ENCODE measurements at places on chromosomes 6 and 20. TPM values are rescaled to one million over a fixed set of nuclear protein-coding genes. Genes with fewer than 3 reads are reported as not detected.

VGLL2 gene
- total RNA-seq: not detected

GNAS-AS1 gene
- 1.1 TPM for total RNA-seq

ENPP5 gene
- total RNA-seq: 0.08 TPM

DUSP15 gene
- 0.23 TPM for total RNA-seq

GPR63 gene
- total RNA-seq: 0.08 TPM
